Tibial nerve (tissue), 4 donors: ENCODE measurements at places on chromosomes 12 and 14. TPM values are rescaled to one million over a fixed set of nuclear protein-coding genes. Genes with fewer than 3 reads are reported as not detected.

Gene CPNE8
- total RNA-seq, result 20.7 TPM

DNA sequence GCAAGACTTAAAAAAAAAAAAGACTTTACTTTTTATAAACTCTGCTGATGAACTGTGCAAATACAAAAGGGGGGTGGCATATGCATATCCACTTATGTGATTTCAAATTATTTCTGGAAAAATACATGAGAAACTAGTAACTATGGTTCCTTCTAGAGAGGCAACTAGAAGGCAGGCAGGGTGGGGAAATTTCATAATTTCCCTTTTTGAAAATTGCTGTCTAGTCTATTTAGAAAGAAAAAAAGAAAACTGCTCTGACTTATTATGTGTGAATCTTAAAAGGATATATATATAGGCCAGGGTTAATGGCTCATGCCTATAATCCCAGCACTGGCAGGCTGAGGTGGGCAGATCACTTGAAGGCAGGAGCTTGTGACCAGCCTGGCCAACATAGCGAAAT, 42.3 kb downstream of the ANAPC7 start:
- DNase-seq, result no peak

Gene RTL1
- total RNA-seq, result not detected

DNA sequence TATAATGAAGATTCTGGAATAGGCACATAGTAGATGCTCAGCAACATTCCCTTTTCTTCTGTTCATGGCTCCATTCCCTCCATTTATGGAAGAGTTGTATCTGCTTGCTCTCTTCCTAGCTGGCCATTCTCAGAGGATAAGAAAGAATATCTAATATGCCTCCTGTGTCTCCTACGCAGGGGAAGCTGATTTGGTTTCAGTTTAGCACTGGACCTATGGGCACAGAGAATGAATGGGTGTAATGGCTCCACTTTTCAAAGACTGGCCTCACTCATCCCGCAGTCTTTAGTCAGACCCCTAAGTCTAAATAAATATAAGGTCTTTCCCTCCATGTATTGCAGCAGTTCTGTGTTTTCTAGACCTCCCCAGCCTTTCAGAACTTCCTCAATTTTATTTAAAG, 2.0 kb downstream of the PKP2 start:
- DNase-seq, result no peak
